CD4-positive, alpha-beta memory T cell (primary cell): ENCODE measurements at places on chromosomes 2 and 18.

- DNase-seq = no peak
These were observed 1.3 kb downstream of the ERICH2 start for GRCh38 chr2:170771421-170771937.

- DNase-seq = no peak
These were observed 107.7 kb downstream of the KCTD1 start for GRCh38 chr18:26440644-26441043.

DNA sequence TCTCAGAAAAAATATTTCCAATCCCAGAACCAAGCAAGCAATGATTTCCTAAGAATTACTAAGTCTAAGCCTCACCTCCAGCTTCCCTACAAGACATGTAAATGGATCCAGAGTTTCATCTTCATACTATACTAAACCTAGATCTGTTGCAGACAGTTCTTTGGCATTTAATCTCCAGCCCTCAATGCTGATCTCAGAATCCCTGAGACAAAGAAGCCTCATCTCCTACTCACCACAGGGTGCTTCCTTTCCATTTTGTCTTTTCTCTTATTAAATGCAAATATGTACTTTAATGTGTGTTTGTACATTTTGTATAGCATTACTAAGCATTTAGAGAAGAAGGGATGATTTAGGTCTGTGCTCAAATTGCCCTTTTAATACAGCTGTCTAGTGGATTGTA is 954.9 kb downstream of the TDRD15 start:
- no peak for DNase-seq

GRCh38 chr2:172836347-172836821 is 100.7 kb downstream of the RAPGEF4 start:
- DNase-seq = no peak

DNA sequence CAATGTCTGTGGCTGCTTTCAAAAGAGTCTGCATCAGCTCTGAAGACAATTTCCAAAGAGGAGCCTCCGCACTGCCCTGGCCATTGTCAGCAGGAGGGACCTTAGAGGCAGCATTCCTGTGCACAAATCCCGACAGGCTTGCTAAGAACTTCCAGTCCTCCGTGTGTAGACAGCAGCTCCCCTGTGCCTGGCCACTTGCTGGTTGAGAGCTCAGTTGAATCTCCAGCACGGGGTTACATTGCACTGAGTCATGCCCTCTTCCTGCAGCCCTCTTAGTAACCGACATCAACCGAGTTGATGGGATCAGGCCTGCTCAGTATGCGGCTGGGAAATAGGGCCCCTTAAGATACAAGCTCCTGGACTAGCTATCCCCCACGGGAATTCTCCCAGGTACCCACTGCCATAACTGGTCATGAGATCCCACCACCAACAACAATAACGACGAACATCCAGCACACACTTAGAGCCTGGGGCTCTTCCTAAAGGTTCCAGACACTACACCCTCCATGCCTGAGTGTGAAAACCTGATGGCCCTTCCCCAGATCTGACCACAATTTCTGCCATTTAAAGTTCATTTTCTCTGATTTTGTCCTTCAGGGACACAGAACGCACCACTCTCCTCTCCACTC is 12.0 kb downstream of the ATP6V1B1 start:
- DNase-seq = no peak

DNA sequence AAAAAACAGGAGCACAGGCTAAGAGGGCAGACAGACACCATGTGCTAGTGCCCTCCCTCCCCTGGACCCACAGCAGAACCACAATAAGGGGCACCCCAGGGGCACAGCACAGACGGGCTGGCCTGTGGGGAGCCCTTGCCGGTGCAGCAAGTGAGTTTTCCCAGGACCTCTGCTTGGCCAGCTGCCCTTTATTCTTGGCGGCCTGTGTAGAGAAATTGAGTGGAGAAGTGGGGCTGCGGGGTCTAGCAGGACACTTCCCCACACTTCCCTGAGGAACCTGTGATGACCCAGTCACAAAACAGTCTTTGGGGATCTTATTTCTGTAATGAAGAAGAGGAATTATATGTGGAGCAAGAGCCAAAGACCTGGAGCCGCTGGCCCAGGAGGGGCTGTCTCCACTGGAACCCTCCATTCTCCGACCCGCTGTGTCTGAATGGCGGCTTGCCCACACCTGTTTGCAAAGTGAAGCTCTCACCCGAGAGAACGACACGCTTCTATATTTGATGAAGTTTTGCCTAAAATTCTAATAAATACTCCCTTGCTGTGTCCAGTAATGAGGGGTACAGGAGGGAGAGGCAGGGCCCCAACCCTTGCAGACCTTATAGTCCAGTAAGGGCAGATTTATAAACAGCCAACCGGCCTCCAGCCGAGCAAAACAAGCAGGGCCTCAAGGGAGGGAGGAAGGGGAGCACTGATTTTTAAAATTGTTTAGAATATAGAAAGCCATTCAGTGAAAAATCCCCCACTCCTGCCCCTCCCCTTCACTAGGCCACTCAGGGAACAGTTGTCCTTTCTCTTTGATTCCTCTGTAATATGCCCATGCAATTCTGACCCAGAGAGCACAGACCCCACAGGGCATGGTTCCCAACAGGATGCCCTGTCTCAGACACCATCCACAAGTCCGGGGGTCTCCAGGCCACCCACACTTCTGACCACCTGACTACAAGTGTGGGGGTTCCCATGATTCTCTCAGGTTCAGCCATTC is 44.7 kb upstream of the SNED1 start:
- DNase-seq = no peak

DNA sequence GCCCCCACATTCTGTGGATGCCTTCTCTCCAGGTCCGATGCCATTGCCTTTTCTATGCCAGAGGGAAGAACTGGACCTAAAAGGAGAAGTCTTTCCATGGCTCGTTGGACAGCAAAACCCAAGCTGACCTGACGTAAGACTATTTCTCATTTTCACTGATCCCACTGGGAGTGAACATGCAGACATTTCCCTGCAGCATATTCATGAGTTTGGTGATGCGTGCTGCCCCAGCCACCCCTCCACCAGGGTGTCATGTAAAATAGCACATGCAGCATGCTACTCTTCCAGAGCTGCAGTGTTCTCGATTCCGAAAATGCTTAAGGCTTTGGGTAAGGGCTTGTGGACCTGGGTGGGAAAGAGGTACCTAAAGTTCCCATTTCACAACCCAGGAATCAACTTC is 221.2 kb downstream of the UXS1 start:
- no peak for DNase-seq

DNA sequence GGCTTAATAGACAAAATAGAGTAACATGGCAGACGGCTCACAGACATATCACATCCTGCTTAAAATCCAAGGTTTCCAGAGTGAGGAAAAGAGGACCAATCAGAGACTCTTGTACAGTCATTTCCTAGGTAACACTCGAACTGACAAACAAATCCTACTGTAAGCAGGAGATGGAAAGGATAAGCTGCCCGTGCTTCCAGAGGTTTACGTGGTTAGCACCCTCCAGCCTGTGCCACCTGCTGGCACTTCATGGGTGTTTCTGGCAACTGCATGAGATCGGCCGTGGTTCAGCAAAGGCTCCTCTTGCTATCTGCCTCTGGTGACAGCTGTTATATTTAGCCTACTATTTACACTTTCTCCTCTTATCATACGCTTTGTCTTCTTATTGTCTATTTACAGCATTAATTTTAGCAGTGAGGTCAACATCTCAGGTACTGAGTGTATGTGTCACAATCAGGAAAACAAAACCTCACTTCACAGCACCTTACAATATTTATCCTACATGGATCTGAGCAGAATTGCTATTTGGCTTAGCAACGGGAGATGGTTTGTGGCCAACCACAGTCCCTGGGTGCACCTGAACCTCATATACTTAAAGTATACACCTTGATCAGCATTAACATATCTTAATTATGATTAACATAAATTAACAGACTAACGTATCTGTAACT is 226.9 kb downstream of the TMEM163 start:
- DNase-seq = no peak

GRCh38 chr2:142991295-142991694 is 113.8 kb downstream of the KYNU start:
- DNase-seq = no peak

DNA sequence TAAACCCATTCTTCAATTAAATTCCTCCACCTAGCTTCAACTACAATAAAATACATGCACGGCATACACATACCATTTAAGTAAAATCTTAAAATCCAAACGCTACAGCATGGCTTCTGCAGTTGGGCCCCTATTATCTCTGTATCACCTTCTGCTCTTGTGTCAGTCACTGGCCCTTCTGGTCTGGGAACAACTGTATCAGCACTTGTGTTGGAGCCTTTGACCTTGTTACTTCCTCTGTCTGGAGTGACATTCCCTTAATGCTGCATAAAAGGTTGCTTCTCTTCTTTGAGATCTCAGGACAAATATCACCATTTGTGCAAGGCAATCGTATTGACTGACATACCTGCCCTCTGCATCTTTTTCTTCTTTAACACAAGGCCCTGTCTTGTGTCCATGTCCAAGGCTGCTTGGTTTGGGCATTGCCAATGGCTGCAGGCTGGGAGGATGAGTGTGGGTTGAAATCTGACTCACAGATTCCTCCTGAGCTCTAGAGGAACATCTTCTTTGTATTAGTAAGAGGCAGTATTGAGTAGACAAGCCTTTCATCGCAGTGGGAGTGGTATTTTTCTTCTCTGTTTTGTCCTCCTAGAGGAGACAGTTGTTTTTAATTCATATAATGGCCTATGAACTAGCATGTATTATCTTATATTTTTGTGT is 267.8 kb upstream of the TRIB2 start:
- DNase-seq = no peak
